Psoas muscle (tissue), 8 donors: ENCODE measurements at places on chromosomes 4 and X.

- no peak for DNase-seq
Measured at GRCh38 chr4:38723726-38724474, 58.9 kb downstream of the TLR10 start.

GRCh38 chrX:31007321-31007720 is 64.5 kb downstream of the FTHL17 start:
- DNase-seq = no peak

DNA sequence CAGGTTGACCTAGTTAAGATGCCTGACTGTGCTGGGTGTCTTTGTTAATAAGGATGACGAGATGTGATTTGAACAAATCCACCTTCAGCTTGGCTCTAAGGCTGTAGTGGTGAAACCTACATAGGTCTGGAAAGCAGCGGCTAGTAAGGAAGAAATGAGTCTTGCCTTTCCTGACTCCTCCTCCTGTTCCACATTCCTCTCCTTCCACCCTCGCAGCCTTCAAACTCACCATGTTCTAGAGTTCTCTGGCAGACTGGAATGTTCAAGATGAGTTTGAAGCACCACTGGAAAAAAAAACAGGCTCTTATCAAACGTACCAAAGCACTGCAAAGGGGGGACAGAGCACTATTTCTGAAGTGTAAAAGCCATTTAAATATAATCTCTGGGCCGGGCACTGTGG is 395.4 kb downstream of the BMPR1B start:
- no peak for DNase-seq

DNA sequence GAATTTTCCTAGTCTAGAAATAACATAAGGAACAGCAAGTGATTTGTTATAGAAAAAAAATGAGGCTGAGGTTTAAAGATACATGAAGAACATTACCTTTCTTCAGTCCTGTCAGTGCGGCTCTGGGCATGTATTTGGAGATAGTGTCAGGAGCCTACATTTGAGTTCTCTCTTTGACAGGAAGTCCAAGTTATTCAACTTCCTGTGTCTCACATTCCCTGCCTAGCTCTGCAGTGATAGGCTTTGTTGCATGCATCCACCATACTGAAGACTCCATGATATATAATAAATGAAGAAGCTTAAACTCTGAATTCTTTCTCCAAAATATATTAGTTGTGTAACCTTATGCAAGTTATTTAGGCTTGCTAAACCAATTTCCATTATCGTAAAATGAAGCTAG is 148.7 kb downstream of the RELL1 start:
- no peak for DNase-seq

GRCh38 chrX:155179346-155179997 is 36.8 kb upstream of the VBP1 start:
- DNase-seq = no peak

DNA sequence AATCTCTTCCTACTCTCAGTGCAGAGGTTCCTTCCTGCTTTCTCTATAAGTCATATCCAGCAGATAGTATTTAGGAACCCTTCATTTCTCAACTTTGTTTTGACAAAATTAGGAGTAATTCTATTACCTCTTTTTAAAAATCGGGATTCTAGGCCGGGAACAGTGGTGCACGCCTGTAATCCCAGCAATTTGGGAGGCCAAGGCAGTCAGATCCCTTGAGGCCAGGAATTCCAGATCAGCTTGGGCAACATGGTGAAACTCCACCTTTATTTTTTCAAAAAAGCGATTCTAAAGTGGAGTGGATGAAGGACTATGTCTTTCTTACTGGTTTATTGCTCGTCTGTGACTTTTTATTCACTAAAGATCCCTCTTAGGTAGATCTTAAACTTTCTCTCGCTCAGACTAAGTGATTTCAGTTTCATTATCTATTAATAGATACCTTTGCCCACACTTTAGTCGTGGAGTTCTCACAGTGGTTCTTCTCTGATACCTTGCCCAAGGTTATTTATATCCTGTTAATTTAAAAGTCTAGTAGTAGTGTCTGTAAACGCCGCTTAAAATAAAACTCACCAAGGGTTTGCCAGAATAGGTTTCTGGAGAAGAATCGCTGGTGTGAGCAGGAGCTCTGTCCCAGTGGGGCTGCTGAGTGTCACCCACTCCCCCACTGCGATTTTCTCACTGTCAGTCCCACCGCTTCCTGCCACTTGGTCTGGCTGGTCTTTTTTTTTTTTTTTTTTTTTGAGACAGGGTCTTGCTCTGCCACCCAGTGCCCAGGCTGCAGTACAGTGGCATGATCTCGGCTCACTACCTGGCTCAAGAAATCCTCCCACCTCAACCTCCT is 27.0 kb upstream of the TMEM131L start:
- no peak for DNase-seq

DNA sequence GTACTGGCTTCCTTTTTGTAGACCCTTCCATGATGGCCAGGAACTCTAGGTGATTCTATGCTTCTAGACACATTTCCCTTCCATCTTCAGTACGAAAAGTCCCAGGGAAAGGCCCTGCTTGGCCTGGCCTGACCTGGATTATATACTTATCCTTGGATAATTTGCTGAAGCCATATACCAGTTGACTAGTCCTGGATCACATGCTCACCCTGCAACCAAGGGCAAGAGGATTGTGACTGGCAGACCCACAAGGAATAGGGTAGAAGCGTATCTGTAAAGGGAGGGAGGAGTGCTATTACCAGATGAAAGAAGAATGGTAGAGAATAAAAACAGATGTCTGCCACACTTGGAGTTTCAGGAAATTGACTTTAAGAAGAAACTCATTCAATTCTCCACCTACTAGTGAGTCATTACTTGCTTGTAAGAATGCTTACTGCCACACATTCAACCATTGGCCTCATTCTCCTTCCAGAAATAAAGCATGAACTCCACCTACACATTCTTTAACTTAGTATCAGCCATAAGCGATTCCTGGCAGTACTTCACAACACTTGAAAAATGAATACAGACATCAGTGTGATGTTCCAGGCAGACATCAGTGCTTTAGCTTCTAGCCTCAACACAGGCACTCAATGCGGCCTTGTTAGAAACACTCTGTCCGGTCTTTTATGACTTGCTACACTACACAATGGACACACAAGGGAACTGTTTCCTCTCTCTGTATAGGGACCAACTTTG is 141.8 kb downstream of the CBR4 start:
- no peak for DNase-seq

GRCh38 chr4:128241425-128241913 is 46.1 kb downstream of the PGRMC2 start:
- DNase-seq = no peak

DNA sequence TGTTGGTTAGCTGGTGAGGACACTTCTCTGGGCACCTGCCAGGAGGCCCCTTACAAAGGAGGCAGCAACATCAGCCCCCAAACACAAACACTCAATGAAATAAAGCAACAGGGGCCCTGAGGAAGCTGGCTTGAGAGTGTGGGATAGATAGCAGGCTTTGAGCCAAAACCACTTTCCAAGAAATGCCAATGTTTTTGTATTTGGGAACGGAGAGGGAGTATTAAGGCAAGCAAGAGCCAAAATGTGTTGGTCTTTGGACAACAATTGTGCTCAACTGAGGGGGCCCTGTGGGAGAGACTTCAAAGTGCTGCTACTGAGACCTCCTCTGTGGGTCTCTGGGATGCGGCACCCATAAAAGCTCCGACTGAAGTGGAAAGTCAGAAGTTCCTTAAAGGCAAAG is 41.0 kb downstream of the RAI2 start:
- no peak for DNase-seq

DNA sequence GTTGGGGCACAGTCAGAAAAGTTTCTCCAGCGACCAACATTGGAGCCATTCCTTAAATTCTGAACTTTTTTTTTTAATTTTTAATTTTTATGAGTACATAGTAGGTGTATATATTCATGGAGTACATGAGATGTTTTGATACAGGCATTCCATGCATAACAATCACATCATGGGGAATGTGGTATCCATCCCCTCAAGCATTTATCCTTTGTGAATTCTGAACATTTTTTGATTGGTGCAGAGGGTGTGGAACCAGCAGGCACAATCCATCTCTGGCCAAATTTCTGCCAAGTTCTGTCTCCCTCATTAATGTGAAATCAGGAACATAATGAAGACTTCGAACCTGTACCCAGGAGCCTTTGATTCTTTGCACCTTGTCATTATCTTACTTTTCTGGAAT is 267.0 kb downstream of the FRMPD4 start:
- DNase-seq = no peak

- no peak for DNase-seq
Measured at GRCh38 chr4:121726642-121727268, 30.0 kb upstream of the ANXA5 start.

DNA sequence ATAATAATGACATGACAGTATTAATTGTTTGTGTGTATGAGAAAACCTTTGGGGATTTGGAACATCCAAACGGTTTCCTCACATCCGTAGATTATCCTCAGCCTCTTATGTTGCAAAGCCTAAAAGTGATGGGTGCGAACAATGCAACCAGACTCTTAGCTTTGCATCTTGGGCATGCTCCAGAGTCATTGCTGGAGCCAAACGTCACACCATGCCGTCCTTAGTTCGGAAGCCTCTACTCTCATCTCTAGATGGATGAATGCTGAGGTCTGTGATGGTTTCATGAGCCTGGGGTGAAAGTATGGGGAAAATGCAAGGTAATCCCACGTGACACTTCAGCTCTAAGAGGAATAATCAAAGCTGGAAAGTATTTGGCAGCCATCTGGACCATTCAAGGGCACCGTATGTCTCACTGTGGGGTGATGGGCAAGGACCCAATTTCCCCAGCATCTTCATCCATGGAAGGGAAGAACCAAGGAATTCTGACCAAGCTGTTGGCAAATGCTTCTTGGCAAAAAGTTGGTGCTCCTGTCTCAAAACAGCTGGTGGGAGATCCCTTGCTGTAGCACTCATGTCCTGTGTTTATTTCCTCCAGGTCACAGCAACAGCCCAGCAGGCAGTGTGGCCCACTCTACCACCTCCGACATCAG is 6.3 kb upstream of the RTL5 start:
- DNase-seq = no peak

GRCh38 chr4:114034189-114034588 is 54.7 kb upstream of the ARSJ start:
- DNase-seq = no peak

- DNase-seq = no peak
Measured at GRCh38 chr4:149765630-149766029, 50.0 kb downstream of the IQCM start.

DNA sequence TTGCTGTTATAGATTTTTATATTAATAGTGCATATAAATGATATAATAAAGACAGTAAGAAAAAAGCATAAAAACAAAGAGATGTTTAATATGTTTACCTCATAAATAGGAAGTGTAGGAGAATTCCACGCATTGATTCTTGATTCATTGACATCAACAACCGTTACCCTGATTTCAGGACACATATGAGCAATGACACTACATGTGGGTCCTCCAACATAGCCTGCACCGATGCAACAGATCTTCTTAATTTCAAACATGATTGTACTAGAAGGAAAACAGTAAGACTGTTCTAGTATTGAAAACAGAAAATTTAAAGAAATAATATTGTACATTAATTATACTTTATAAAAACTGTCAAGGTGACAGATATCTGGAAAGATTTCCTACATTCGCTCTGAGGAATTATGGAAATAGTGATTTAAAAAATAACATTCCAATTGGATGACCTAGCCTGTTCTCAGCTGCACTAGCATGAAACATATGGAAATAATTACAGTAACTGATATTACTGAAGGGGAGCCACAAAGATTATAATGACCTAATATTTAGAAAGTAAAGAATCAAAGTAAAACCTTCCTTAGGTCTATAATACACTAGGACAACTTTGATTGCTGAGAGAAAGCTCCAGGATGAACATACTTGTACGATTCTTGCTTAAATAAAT is 5.9 kb downstream of the UGDH start:
- no peak for DNase-seq

DNA sequence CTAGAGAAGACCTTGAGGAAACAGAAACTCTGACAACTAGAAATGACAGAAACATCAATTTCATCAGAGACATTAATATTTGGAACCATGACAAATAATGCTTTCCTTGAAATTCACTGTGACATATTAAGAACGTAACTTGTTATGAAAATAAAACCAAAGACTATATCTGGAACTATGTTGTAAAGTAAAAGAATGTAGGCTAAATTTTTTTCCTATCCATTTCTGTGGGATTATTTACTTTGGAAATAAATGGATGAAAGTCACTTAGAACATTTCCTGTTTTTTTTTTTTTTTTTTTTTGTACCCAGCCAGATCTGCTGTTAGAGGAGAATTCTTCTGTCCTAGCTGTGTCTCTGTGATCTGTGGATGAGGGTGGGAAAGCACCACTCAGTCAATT is 255.9 kb downstream of the SPRY1 start:
- no peak for DNase-seq

- DNase-seq = no peak
Measured at GRCh38 chrX:22674932-22675331, 324.8 kb upstream of the DDX53 start.

DNA sequence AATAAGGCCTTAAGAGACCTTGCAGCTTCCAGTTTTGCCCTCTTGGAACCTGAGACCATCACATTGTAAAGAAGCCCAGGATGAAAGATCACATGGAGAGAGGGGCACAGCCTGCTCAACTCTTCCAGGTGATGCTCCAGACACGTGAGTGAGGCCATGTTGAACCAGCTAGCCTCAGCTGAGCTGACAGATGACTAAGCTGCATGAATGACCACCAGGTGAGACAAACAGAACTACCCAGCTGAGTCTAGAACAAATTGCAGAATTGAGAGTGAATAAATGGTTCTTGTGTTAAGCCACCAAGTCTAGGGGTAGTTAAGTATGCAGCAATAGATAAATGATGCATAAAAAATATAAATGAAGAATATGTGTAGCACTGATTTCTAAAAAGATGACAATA is 16.8 kb upstream of the GPR82 start:
- no peak for DNase-seq

DNA sequence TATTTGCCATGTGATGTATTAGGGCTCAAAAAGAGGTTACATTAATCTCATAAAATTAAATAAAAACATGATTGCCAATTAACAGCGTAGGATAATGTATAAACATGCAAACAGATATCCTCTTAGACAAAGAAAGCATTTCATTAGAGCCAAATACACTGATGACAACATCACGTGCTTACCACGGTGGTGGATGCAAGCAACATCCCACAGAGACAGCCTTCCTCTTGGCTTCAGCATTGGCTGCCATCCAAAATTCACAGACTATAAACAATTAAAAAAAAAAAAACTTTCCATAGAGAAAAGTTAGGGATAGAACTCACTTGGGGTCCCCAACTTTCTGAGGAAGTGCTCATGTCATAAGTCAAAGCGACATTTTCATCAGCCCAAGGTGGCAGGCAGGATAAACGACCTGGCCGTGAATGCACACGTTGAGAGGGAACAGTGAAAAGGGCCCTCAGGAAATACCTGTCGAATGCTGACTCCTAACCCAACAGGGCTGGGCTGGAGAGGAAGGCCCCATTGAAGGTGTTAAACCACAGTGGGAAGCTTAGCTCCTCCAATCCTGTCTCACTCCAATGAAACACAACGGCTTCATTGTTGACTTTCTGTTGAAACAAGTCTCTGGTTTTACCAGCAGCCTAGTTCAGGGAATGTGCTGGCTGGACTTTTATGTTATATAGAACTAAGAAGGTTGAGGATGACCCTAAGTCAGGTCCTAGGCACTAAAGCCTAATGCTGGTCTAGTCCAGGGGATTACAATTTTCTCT is 48.4 kb downstream of the IDS start:
- no peak for DNase-seq

- no peak for DNase-seq
Measured at GRCh38 chrX:144586756-144587155, 660.5 kb upstream of the SPANXN1 start.
